Activated naive CD8-positive, alpha-beta T cell treated with anti-CD3 and anti-CD28 coated beads, Interleukin-2, amount 10 ng/mL, durations not matched to agents 7 days and 5 days (primary cell): ENCODE measurements at places on chromosomes 5 and 9. TPM values are rescaled to one million over a fixed set of nuclear protein-coding genes. Genes with fewer than 3 reads are reported as not detected.

DNA sequence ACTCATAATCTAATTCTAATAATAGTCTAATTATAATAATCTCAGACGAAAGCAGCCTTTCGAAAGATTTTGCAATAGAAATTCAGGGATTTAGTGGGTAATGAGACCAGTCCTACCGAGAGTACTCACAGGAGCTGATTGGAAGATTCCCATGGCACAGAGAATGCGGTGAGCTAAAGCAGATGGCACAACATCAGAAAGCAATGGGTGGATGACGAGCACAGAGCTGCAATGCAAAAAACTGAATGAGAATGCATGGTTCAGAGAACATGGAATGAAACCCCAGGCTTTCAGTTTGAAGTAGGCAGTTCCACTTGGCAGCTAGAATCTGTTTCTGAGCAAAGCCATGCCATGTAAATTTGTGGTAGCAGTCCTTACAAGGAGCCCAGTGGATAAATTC is 78.2 kb upstream of the SPINK5 start:
- no peak for DNase-seq

DNA sequence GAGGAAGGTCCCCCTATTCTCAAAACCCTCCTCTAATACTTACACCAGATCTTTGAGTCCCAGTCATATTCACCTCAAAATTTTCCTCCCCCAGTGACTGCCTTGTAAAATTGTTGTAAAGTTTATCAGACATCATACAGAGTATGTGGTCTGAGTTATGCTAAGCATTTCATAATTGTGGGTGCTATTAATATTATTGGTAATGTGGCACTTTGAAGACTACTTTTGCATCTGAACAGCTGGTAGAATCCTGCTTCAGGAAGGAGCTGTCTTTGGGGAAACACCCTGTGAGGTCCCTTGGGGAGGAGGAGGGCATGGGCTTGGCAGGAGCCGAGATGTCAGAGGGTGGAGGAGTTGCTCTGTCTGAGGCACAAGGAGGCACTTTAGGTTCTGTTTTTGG is 164.9 kb upstream of the ZNF618 start:
- no peak for DNase-seq

Gene SCGB3A2
- total RNA-seq, result not detected

Gene PLPP7
- 0.65 TPM for total RNA-seq

Gene IL7R
- 738 TPM for total RNA-seq

DNA sequence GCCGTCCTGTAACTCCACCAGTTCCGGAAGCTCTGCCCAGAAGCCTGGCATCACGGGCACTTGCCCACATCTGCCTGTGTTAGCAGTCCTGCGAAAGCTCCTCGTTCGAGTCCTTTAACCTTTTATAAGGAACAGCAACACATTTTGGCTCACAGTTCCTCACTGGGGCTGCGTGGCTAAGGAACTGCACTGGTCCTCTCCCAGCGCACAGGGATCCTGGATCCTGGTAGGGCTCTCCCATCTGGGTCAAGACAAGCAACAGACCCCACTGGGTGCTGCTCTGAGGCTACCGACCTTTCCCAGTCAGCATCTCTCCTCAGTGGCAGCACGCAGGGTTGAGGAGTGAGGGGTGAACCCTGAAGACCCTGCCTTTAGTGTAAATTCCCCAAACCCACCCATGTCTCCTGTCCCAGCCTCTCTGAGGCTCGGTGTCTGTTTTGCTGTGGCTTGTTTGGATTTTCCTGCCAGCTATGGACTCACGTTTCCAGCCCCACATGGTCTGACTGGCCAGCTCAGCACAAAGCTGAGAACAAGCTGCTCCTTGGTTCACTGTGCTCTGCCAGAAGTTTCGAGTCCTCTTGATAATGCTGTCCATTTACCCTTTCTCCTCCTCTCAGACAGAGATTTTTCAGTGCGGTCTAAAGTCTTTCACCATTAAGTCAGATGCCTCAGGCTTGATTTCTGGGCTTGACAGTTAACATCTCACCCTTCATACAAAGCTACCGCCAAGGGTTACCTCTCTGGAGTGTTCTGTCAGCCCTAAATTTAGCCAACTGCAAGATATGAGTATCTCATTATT is 80.0 kb downstream of the AK8 start:
- DNase-seq, result no peak

- no peak for DNase-seq
Observed at GRCh38 chr9:116000748-116001329, 152.8 kb upstream of the PAPPA start.

Gene SLCO6A1
- total RNA-seq, result not detected

Gene ABLIM3
- total RNA-seq, result not detected

Gene SLC36A2
- total RNA-seq, result not detected

DNA sequence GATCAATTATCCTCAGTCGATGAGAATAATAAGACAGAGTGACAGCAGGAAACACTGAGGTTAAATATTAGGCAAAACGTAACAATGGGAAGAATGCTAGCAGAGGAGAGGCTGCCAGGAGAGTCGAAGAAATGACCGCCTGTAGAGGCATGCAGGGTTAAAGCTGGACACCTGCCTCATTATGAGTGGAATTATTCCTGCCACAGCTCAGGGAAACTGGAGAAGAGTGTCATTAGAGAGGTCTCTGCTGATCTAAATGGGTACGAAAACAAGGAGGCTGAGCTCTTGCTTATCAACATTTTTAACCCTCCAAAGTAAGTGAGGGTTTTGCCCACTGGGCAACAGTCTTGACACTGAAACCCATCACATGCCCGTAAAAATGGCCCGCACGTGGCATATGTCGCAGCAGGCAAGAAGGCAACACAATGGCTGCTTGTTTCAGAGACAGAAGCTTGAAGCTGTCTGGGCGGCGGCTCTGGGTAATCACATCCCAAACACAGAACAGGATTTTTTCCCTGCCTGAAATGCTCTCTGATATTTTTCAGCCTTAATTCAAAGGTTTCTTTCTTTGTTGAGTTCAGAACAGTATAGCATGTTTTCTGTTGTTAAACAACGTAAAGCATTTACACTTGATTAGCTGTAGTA is 118.7 kb downstream of the MED27 start:
- DNase-seq, result no peak

Gene ORM2
- total RNA-seq, result not detected
